ENCODE measurements at places on chromosomes 16 and 17.

DNA sequence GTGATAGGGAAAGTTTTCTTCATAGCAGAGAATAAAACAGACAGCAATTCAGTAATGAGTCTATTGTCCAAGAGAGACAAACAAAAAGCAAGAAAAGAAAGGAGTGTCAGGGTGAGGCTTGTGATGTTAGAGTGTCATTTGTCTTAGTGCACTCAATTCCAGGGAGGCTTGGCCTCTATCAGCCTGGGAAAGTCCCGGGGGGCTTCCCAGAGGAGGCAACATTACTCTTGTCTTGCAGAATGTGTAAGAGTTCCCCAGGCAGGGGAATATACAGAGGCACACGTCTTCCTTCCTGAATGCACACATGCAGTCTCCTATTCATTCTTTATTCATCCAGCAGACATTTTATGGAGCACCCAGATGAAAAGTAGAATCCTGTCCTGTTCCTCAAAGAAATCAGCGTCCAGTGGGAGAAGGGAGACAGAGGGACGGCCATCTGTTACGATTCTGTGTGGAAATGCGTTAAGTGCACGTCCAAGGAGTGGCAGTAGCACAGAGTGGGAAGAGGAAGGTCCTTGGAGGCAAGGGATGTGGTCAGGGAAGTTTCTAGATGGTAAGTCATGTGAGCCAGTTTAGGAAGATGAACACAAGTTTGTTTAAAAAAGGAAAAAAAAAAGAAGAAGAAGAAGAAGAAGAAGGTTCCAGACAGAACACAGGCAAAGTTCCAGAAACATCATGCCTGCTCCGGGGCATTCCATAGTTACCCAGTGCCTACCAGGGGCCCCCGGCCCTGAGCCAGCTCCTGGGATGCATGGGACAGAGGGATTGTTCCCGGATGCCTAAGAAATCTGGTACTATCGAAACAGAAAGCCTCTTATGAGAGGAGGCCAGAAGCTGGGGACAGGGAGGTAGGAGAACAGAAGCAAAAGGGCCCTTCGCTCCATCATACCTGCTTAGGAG is 21.1 kb downstream of the CACNG4 start:
- no peak for DNase-seq

- no peak for DNase-seq
Observed at GRCh38 chr16:31356566-31357323, 1.8 kb downstream of the ITGAX start.

GRCh38 chr17:52181782-52182181 is 23.3 kb upstream of the CA10 start:
- no peak for DNase-seq

DNA sequence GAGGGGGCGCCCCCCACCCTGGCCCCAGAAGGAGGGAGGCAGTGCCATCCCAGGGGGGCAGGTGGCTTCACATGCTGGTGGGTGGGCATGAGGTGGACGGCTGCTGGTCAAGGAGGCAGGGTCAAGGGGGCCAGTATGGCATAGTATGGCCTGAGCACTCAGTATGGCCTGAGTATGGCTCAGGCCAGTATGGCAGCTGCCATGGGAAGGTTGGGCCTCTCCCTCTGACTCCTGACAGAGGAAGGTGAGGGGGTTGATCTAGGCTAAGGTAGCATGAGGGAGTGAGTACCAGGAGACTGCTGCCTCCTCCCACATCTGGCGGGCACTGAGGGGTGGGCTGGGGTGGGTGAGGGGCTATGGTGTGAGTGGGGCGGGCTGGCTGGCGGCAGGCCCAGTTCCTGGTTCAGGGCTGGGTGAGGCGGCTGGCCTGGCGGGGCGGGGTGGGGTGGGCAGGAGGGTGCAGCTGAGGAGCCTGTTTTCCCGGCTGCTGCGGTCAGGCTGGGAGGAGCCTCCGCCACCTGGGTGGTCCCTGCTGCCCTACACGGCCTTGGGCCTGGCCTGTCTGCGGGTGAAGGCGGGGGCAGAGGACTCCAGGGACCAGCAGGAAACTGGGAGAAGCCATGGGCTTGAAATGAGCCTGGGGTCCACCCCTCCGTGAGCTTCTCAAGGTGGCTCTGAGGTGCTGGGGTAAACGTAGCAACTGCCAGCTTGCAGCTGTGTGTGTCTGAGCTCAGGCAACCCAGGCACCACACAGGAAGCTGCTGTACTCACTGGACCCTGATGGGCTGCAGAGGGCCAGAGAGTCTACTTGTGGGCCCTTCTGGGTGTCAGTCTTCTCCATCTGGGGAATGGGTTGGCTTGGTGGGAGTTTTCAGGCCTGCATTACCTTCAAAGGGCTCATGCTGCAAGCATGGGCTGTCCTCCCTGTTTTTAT is 57.0 kb downstream of the RAI1 start:
- DNase-seq: no peak

DNA sequence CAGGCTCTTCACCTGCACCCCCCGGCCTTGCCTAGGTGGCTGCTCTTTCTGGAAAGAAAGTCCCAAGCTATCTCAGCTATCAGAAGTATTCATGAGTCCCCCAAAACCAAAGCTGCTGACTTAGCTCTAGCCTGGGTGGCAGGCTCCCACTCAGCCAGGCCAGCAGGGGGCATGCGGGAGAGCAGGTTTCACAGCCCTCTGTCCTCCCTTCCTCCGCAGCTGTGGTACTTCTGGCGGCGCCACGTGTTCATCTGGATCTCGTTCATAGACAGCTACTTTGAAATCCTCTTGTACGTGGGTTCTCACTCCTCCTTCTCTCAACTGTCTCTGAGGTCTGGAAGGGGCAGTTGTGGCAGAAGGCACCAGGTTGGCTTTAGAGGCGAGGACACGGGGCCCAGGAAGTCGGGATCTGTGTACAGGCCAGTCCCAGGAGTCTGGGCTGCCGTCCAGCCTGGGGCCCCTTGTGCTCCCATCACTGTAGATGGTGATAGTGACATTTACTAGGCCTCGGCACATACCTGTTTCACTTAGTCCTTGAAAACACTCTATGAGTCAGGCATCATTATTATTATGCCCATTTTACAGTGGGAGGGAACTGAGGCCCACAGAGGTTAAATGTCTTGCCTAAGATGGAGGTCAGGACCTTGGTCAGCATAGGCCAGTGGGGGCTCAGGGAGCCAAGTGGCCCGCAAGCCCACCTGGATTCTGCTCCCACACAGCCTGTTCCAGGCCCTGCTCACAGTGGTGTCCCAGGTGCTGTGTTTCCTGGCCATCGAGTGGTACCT is 12.9 kb downstream of the TRPV2 start:
- no peak for DNase-seq

DNA sequence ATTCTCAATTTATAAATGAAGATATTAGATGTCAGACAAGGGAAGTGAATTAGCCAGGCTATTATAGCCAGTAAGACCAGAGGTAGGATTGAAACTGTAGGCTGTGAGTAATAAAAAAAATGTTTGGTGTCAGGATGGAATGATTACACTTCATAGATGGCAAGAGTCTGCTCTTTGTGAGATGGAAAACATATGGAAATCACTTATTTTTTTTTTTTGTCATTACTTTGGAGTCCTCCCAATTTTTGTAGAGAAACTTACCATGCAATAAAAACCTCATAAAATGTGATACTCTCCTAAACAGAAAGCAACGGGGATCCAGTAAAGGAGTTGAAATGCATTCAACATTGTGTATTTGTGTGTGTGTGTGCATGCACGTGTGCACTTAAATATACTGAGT is 532.7 kb upstream of the CDH8 start:
- DNase-seq: no peak

GRCh38 chr16:67694611-67695010 is 24.5 kb downstream of the GFOD2 start:
- DNase-seq: no peak

- DNase-seq: no peak
Observed at GRCh38 chr17:65931246-65932149, 260.4 kb downstream of the CEP112 start.

GRCh38 chr16:28943281-28943680 is 7.5 kb upstream of the NFATC2IP start:
- DNase-seq: no peak

- no peak for DNase-seq
Observed at GRCh38 chr17:4003131-4003500, 38.9 kb upstream of the ATP2A3 start.

GRCh38 chr17:51650202-51650601 is 389.9 kb downstream of the UTP18 start:
- DNase-seq: no peak

GRCh38 chr17:37413875-37414519 is 7.3 kb downstream of the TADA2A start:
- no peak for DNase-seq

GRCh38 chr17:14196377-14196997 is 40.2 kb downstream of the CDRT15 start:
- no peak for DNase-seq

DNA sequence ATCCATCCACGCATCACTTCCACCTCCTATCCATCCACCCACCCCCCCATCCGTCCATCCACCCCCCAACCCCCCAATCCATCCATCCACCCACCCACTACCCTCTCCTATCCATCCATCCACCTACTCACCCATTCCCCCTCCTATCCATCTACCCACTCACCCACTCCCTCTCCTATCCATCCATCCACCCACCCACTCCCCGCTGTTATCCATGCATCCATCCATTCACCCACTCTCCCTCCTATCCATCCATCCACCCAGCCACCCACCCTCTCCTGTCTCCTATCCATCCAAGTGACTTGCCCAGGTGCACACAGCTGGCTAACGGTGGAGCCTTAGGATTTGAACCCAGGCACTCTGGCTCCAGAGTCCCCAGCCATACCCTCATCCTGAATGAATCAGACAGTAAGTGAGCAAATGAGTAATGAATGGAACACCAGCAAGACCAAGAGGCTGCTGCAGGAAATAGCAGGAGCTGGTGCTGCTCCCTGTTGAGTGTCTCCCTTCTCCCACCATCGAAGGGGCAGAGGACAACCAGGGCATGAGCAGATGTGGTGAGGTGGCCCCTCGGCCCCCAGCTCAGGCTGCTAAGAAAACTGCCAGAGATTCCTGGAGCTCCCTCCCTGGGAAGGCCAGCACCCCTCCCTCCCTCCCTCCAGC is 62.5 kb downstream of the LITAF start:
- DNase-seq: no peak

DNA sequence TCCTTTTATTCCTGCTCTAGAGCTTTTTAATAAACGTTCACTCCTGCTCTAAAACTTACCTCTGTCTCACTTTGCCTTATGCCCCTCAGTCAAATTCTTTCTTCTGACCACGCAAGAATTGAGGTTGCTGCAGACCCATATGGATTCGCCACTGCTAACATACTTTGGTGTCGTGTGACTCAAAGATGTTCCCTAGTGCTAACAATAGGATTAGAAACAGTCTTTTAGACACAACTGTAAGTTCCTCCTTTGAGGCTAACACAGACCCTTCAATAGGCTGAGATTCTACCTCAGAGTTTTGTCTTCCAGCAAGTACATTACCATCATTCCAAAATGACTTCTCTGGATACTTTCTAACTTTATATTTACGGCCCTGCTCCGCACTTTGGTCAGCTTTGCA is 149.5 kb upstream of the COX10 start:
- DNase-seq: no peak

DNA sequence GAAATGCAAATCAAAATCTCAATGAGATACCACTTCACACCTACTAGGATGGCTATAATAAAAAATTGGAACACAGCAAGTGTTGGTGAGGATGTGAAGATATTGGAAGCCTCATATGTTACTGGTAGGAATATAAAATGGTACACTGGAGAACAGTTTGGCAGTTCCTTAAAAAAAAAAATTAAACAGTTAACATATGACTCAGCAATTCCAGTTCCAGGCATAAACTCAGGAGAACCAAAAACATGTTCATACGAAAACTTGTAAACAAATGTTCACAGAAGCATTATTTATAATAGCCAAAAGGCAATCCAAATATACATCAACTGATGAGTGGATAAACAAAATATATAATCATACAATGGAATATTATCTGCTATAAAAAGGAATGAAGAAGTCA is 28.2 kb downstream of the ZNF652 start:
- DNase-seq: no peak

DNA sequence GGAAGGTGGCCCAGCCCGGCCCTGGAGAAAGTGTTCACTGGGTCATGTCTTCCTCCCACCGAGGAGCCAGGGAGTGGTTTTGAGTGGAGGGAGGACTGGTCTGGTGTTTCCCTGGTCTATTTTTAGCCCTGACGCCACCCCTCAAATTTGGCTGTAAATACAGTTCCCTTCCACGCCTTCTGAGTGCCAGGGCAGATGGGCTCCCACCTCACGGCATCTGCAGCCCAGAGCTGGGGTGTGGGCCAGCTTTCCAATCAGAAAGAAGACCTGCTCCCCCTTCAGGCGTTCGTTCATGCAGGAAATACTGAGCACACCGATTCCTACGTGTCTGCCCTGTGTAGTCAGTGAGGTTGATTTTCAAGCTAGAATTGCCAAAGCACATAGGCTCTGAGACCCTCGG is 53.7 kb downstream of the SNX20 start:
- peak; percentile 28 for DNase-seq

DNA sequence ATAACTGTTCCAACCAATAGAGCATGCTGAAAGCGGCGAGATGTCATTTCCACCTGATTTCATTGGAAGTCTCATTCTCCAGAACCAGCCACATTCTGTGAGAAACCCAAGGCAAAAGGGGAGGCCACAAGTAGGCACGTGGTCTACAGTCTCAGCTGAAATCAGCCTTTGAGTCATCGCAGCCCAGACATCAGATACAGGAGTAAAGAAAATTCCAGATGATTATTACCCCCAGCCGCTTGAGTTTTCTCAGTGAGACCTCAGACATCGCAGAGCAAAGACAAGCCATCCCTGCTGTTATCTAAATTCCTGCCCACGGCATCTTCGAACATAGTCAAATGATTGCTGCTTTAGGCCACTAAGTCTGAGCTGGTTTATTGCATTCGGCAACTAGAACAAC is 23.1 kb downstream of the STAT3 start:
- no peak for DNase-seq

- DNase-seq: peak; percentile 85
Observed at GRCh38 chr17:27471321-27472269, 15.3 kb downstream of the KSR1 start.

GRCh38 chr16:8955828-8956227 is 7.9 kb downstream of the USP7 start:
- DNase-seq: no peak

GRCh38 chr17:4696437-4696805 is 7.5 kb downstream of the PELP1 start:
- DNase-seq: no peak

- DNase-seq: no peak
Observed at GRCh38 chr17:56804454-56804853, 29.3 kb downstream of the C17orf67 start.

GRCh38 chr17:72063756-72064450 is 56.9 kb upstream of the SOX9 start:
- no peak for DNase-seq

- no peak for DNase-seq
Observed at GRCh38 chr17:2721603-2722002, 10.0 kb upstream of the CLUH start.

All from stimulated activated CD4-positive, alpha-beta T cell treated with anti-CD3 and anti-CD28 coated beads, TNF-alpha, amount 100 ng/mL, for 24 hours (primary cell).